Cardiac muscle cell (in vitro differentiated cells and primary cell): ENCODE measurements at places on chromosomes 5 and 9.
A peak's percentile ranks its signal among the peaks of the same experiment; 100 is the strongest.

DNA sequence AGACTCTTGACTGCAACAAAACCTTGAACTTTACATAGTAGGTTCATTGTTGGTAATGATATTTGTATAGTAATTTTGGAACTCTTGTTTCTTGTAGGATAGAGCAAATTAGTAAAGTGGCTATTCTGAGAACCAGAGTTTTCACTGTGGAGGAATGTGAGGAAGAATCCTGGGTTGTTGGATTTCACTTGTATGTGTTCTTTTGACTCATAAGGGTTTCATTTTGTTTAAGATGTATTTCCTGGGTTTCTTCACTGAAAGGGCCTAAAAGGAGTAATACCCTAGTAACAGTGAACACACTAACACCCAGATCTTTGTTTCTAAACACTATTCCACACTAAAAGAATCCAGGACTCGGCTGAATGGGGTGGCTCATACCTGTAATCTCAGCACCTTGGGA lies 20.1 kb downstream of the TTC1 start:
- DNase-seq: no peak

DNA sequence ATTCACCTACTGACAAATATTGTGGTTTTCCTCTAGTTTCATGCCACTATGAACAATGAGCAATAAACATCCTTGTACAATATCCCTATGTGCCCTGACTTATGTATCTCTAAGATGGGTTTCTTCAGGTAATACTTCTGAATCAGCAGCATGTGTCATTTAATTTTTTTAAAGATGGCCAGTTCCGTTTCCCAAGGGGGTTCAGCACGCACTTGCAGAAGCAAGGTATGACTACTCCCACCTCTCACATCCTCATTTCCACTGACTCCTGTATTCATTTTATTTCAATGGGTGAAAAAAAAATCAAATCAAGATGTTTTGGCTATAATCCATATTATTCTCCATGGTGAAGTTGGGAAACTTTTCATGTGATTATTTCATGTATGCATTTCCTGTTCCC lies 14.7 kb upstream of the ADAMTS19 start:
- DNase-seq: no peak

- peak; percentile 94 for DNase-seq
Measured at GRCh38 chr5:112703866-112704820, 33.5 kb upstream of the APC start.

- DNase-seq: peak; percentile 59
Measured at GRCh38 chr5:178667101-178667500, 40.3 kb upstream of the CLK4 start.

- DNase-seq: no peak
Measured at GRCh38 chr9:89527084-89527483, 29.2 kb upstream of the SEMA4D start.

DNA sequence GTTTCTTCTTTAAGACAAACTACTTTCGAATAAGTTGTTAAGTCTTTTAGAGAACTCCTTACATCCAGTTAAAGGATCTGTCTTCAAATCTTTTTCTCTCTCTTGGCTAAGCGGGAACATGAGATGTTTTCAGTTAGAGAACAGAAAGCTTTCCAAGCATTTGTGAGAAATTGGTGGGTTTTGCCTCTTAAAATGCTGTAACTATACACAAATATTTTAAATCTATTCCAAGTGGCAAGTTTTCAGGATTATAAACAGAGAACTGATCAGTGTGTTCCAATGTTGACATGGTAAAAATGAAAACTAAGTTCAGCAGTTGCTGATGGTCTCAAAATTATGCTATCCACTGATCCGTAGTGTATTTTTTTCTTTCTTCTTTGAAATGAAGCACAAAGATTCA lies 100.4 kb downstream of the EBF1 start:
- DNase-seq: no peak

DNA sequence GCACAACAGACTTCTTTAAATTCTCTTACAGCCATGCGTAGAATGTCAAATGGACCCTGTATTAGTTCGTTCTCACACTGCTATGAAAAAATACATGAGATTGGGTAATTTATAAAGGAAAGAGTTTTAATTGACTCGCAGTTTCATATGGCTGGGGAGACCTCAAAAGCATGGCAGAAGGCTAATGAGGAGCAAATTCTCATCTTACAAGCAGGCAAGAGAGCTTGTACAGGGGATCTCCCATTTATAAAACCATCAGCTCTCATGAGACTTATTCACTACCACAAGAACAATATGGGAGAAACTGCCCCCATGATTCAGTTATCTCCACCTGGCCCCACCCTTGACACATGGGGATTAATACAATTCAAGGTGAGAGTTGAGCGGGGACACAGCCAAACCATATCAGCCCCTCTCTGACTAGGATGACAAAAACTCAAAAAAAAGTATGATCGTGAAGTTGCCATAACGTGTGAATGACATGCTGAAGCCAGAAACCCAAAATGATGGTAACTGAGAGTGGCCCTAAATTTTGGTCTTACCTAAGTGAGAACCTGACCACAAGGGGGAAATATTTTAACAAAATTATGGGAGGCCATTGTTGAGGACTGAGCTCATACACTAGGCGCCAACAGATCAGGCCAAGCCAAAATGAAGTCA lies 17.5 kb upstream of the TEX10 start:
- no peak for DNase-seq

GRCh38 chr5:90810211-90810610 lies 251.6 kb downstream of the ADGRV1 start:
- DNase-seq: no peak

GRCh38 chr9:101037430-101037829 lies 8.9 kb downstream of the PLPPR1 start:
- no peak for DNase-seq

GRCh38 chr5:163506726-163507125 lies 1.3 kb downstream of the MAT2B start:
- DNase-seq: no peak

DNA sequence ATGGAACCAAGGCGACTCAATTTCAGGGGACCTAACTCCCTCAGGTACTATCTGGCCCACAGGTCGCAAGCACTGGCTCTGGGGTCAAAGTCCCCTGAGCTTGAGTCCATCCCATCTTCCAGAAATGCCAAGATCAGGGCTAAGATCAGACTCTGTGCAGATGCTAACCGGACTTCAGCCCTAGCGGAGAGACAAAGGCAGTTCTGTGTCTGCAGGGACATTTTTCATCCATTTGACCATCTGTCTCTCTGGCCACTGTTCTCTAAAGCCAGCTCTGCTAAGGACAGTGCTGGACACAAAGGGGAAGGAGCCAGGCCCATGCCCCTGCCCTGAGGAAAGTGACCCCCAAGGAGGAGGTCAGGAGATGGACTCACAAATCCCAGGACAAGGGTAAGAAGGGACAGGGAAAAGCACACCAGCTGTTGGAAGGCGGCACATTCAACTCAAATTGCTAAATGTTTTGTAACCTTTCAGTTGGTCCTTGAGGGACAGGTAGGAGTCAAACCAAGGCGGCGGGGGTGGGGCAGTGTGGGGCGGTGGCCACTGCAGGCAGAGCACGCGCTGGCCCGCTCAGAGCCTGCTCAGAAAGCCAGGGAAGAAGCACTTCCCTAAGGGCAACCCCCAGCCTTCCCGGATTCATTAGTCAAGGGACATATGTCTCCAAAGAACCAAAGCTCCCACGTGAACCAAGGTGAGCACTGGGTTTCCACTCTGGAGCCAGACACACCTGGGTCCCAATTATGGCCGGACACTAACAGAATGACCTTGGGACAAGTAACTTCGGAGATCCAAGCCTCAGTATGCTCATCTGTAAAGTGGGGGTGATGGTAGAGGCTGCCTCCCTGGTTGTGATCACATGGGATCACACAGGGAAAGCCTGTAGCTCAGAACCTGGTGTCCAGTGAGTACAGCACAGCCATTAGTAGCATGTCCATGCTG lies 42.8 kb downstream of the STK10 start:
- no peak for DNase-seq

DNA sequence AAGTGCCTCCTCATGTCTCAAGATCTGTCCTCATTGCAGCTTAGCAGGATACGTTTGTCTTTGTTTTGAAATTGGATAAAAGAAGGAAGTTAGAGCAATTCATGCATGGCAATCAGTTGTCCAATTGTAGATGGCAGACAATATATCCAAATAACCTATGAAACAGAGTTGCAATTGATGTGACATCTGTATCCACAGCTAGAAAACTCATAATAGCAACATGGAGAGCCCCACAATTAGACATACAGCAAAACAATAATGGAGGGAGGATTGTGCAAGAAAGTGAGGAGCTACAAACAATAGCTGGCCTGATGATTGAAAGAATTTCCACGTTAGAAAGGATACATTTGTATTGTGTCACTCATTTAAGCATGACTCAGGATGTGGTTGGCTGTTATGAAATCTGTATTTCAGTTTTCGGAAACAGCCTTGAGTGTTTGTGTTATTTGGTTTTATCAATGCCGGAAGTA lies 132.0 kb downstream of the FAM174A start:
- DNase-seq: no peak

GRCh38 chr9:82154573-82154972 lies 166.0 kb downstream of the SPATA31D1 start:
- DNase-seq: no peak

DNA sequence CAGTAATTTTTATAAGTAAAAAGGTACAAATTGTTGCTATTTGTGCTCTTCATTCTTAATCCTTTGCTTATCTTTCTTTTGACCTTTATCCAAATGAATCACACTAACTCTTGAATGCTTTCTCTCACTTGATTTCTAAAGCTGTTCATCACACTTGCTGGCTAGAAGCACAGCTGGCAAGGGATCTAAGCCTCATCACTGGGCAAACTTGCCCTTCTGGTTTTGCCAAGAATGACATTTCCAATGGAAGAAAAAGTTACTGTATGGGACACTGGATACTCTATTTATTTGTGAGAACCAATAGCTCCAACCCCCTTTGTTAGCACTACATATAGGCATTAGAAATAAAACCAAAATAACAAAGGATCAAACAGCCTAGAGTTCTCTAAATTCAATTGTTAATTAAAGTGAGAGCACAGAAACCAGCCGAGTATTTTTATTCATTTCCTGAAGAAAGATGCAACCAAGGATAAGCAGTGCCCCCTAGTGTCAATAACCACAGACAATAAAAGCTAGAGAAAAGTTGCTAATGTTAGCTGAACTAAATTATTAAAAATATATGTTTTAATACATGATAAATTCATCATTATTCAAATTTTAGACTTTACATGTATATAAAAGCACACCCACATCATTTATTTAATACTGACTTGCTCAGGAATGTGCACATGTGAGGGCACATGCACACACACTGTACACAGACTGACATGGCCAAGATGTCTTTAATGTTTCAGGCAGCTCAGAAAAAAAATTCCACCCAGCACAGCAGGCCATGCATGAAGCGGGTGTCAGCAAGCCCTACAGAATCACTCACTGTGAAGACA lies 59.8 kb upstream of the POU5F2 start:
- DNase-seq: peak; percentile 53

GRCh38 chr5:125865166-125865815 lies 557.9 kb upstream of the GRAMD2B start:
- DNase-seq: peak; percentile 57

DNA sequence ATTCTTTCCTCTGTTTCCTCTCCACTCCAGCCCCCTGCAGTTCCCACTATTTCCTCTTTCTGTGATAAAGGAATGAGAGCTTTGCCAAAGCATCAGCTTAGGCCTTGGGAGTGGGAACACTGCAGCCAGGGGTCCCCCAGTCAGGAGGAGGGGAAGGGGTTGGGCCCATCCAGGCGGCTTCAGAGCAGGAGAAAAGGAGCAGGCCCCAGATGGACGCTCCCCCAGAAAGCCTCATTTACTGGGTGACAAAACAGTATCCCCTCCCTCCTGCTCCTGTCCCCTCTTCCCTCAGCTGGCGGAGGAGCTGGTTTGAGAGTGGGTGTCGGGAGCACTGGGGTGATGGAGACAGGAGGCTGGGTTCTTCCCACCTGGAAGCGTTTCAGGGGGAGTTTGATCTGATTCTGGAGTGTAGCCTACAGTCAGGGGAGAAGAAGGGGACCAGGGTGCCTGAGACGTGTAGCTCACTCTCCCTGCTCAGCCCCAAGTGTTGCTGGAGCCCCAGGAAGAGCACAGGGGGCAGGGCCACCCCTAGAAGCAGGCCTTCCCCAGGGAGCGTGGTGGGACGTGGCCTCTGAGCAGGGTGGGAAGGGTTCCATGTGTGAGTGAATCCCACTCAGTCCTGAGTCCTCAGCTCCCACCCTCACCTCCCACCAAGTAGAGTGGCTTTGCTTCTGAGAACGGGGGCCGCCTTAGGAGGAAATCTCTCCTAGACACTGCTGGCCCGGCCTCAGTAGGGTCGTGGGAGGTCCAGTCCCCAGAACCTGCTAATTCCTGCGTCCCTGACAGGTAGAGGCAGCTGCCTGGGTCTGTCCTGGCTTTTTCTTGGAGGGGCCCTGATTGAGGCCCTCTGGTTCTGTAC lies 173.1 kb downstream of the CACNA1B start:
- DNase-seq: no peak

GRCh38 chr5:34001241-34001841 lies 6.5 kb downstream of the AMACR start:
- no peak for DNase-seq

DNA sequence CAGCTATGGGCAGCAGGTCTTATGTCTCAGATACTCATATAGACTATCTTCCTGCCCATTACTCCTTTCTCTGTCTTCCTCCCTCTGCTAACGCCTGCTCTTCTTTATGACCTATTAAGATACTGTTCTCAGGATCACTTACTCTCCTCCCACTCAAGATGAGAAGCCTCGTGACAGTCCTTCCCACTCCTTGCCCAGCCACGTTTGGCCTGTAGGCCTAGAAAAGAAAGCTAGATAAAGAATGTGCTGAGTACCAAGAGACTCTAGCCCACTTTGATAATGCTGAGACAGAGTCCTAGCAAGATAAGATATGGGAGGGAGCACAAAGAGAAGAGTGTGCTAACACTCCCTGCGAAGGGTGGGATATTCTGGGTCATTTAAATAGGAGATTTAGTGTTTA lies 6.8 kb upstream of the DENND4C start:
- peak; percentile 47 for DNase-seq

- DNase-seq: no peak
Measured at GRCh38 chr9:13718539-13718938, 439.0 kb upstream of the MPDZ start.

GRCh38 chr9:2755285-2755684 lies 38.0 kb downstream of the KCNV2 start:
- no peak for DNase-seq

DNA sequence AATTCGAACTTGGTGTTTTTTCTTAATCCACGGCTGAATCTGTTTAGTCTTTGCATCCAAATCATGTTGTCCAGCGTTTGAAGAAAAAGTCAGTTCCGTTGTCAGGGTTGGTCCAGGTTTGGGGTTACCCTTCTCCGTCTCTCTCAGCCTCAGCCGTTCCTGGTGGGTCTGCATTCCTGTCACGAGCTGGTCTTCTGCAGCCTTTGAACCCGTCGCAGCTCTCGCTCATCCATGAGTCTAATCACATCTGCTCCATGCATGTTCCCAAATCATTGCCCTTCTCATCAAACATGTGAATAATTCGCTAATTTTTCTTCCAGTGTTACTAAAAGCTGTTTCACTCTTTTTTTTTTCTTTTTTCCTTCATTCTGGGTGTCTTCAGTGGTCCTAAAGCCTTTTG lies 39.0 kb upstream of the EXOC3 start:
- DNase-seq: no peak

GRCh38 chr9:108815156-108815555 lies 40.6 kb downstream of the ACTL7B start:
- DNase-seq: no peak
